ENCODE measurements at places on chromosomes 12 and 14.
A peak's percentile ranks its signal among the peaks of the same experiment; 100 is the strongest.

DNA sequence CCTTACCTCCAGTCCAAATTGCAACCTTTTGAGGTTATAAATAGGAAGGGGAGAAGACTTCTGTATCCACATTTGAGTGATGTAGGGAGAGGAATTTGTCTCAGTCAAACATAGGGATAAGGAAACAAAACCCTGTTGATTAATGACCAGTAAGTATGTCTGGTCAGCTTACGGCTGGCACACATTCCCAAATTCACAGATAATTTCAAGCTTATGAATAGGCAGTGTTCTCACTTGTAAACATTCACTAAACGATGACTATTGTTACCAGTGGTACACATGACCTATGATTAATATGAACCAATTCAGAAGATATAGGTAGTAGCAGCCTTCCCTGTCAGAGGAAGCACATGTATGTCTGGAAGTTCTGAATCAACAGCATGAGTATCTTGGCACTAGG is 33.0 kb upstream of the SLC5A8 start:
- no peak for DNase-seq

DNA sequence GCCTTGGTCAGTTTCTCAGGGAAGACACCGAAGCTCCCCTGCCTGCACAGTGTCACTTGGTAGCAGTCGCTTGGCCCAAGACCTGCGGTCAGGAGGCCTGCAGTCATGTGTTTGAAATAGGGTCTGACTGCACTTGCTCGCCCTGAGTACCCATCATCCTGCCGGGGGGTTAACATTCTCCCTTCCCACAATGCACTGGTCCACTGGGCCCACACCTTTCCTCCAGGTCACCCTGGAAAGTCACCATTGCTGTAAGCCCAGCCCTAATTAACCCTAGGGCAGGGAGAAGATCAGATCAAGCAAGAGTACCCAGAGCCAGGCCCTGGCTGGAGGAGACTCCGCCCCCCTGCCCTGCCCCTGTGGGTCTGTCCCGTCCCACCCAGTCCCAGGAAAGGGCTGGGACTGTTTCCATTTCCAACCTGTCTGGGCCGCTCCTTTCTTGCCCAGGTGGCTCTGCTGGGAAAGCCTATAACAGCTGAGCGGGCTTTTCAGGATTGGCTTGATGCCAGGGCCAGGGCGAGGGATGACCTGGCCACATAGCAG is 87.1 kb downstream of the ZFP36L1 start:
- DNase-seq = no peak

DNA sequence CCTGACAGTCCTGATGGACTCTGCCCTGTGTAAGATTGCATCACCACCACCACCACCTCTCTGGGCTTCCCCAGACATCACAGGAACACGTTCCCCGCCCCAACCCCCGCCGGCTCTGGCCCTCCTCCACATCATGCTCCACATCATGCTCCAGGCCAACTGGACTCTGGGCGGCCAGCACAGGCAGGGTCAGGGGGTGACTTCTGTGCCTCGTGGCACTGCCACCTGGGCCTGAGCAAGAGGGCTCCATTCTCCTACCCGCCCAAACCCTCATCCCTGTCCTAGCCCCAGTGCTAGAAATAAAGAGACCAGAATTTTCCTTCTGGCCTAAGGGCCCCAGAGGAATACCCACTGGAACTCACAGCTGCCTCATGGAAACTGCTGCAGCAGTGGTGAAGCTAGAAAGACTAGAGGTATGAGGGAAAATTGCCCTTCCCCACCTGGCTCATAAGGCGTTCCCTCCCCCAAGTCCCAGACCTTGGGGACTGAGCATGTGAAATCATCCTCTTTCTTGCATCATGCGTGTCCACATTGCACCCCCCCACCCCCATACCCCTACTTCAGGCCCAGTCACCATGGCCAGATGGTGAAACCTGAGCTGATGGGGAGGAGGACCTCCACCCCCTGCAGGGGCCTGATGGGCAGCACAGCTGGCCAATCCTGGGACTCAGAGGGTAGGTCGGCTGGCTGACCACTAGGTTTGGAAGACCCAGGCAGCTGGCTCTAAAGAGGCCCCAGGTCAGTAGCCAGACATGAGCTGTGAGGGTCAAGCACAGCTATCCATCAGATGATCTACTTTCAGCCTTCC is at the start of gene INHBE:
TSS of gene INHBE (plus strand) at position 742 of the 808 bp plus-strand sequence. CDS start 230 bp downstream, outside the sequence.
- DNase-seq = no peak

GRCh38 chr14:95490727-95491451 is 25.6 kb downstream of the SYNE3 start:
- no peak for DNase-seq

GRCh38 chr12:13981990-13982389 is 588 bp upstream of the GRIN2B start:
- no peak for DNase-seq

GRCh38 chr12:132384916-132385774 is 55.8 kb upstream of the GALNT9 start:
- DNase-seq = no peak

- DNase-seq = peak; percentile 7
Measured at GRCh38 chr14:61280092-61280525, 1.0 kb downstream of the TMEM30B start.

DNA sequence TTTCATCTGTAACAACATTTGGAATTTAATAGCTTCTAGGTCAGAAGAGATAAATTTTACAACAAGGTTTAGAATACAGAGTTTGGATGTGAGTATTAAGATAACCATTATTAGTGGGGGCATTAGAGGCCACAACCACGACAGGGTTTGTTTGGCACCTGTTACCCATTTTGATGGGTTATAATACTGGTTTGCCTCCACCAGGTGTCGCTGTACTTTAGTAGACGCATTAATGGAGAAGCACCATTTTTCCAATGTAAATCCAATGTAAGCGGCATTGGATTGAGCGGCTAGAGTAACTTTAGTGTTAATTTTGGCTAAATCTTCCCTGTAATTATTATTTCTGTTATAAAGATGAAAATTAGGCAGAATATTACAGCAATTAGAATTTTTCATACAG is 136.2 kb downstream of the SLCO1B3 start:
- DNase-seq = no peak

DNA sequence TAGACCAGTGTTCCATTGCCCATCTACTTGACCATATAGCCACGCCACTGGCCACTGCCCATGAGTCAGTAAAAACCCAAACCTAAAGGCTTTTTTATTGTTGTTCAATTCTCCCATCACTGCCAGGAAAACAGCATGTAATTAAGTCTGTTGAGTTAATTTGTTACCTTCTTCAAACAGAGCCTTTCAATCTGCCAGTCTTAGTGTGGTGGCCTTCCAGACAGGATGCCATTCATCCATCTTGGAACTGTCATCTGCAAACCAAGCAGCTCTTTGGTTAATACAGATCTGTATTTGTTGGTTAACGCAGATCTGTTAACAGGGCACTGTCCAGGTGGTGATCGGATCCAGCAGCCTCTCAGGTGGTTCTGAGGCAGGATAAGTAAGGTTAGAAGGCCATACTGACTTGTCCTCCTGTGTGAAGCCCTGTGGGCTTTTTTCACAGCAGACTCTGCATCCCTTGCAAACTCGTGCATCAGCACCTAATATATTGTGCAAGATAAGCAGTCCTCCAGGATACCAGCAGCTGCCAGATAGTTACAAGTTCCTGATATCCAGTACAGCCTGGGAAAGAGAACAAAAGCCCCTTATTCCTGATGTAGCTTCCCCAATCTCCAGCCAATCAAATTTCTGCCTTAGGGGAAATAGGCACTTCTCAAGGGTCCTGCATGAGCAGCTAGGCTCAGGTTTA is 59.1 kb upstream of the DHRS4 start:
- DNase-seq = no peak

DNA sequence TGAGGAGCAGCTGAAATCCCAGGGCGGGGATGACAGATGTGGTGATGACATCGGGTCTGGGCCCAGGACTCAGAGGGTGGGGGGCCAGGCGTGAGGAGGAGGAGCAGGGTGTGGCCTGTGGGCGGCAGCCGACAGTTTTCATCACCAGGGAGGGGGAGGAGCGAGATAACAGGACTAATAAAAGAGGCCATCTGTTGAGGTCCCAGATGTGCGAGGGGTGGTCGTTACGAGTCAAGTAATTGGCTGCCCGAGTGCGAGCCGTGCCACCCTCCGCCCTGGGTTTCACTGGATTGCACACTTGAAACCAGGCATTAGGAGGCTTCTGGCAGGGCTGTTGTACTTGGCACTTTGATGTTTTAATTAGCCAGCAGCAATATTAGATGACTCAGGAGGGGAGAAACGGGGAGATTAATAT is 67.2 kb downstream of the NOS1 start:
- DNase-seq = no peak

DNA sequence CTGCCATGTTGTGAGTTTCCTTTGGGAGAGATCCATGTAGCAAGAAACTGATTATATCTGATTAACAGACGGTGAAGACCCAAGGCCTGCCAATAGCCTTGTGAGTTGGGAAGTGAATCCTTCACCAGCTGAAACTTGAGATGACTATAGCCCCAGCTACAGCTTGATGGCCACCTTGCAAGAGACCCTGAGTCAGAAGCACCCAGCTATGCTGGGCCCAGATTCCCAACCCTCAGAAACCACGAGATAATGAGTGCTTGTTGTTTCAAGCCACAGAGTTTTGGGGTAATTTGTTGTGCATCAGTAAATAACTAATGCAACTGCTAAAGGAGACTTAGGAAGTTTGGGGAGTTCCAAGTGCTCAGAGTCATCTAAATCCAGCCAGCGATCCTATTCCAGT is 80.3 kb downstream of the AVPR1A start:
- DNase-seq = no peak

DNA sequence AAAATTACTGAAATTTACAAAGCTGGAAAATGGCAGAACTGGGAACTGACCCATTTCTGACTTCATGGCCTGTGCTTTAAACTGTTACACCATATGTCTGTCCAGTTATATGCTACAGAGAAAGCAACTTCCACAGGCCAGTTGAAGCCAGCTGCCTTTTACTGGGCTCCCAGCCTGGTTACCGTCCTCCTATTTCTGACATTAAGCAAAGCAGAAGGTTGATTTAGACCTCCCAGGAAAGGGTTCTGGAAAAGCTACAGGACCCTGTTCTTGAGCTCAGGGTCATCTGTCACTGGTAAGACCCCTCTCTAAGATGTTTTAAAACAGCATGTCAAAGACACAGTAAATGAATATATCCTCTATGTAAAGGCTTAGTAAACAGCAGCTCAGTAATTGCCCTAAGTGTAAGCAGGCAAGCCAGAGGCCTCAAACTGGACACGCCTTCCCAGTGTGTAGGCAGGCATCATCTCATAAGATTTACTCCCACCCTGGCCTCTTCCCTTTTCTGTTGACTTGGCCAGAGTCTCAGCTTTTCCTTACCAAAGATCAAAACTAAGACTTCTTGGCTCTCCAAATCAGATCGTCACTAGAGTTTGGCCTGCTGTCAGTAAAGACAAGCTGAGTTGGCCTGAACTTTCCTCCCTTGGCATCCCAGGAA is 55.4 kb upstream of the RNU6-8 start:
- DNase-seq = no peak

- DNase-seq = no peak
Measured at GRCh38 chr12:123099560-123100192, 51.2 kb downstream of the PITPNM2 start.

GRCh38 chr14:62084020-62084419 is 321.8 kb downstream of the SNAPC1 start:
- DNase-seq = no peak

DNA sequence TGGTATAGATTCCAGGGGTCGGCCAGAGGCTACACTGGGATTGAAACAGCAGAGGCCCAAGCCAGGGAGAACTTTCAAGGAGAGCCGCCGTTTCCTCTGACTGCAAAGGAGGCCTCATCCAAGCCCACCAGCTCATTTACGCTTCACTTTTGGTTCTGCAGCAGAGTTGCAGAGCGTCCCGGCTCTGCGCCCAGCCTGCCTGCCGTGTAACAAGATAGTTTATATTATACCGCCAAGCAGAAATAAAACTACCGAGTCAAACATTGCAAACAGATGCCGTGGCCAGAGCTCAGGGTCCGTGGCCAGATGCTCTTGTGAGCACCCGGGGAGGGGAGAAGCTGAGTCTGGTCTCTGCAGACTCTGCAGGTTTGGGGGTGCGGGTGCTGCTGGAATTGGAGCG is 60.7 kb upstream of the TBX3 start:
- no peak for DNase-seq

GRCh38 chr14:30194741-30195148 is 267.1 kb upstream of the PRKD1 start:
- no peak for DNase-seq

DNA sequence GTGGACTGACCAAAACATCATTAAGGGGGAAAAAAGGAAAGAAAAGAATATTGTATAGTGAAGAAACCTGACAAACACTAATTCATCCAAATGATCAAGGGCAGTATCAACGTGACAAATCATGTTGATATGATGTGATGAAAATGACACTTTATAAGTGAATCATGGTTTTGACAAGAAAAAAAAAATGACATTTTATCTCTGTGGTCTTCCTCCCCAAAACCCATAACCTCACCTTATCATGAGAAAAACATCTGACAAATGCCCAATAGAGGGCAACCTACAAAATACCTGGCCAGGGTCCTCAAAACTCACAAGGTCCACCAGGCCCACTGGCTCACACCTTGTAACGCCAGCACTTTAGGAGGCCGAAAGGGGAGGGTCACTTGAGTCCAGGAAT is 13.8 kb downstream of the TMED10 start:
- no peak for DNase-seq

DNA sequence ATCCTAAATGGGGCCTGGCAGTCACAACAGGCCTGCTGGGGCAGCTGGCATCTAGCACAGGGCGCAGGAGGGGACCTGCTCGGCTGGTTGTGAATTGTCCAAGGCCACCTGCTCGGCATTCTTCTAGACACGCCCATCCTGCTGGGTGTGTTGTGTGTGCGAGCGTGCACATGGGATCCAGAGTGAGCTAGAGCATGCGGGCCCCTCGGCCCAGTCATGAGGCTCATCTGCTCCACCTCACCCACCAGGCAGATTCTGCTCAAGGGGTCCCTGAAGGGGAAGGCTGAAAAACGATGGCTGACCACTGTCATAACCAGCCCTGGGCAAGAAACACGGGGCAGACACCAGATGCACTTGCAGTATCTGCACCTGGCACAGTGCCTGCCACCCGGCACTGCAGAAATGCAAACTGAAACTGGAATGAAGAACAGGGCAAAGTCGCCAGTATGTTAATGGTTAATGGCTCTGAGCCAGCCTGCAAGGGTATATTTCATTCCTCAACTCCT is 31.8 kb downstream of the MAX start:
- DNase-seq = no peak

DNA sequence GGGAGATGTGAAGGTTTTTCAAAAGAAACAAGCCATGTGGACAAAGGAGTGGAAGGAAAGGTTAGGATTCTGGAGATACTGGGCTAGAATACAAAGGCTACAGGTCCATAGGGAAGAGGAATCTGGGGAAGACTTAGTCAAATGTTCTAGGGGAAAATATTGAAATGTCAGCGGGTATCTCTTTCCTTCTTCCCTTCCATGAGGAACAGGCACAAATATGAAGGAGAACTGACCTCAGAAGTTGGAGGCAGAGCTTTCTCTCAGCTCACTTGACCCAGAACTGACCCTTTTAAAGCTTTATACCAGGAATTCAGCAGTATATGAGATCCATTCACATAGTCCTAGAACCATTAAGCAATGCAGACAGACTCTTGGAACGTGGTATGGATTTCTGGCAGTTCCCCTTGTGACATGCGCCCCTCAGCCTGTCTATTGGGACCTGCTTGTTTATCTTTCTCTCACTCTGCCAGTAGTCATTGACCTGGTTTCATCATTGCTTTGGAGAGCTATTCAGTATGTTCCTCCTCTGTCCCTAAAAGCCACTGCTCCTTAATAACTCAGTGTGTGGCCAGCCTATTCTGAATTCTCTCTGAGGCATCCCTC is 43.0 kb upstream of the GSG1 start:
- DNase-seq = no peak

- no peak for DNase-seq
Measured at GRCh38 chr12:52010692-52011601, 4.2 kb downstream of the TAMALIN start.

GRCh38 chr12:92786045-92786444 is 83.3 kb downstream of the PLEKHG7 start:
- DNase-seq = no peak

Data from stimulated activated CD8-positive, alpha-beta memory T cell treated with anti-CD3 and anti-CD28 coated beads, Interleukin-4, amount 100 ng/mL, for 4 hours (primary cell).